ENCODE measurements at places on chromosomes 13 and 19.

DNA sequence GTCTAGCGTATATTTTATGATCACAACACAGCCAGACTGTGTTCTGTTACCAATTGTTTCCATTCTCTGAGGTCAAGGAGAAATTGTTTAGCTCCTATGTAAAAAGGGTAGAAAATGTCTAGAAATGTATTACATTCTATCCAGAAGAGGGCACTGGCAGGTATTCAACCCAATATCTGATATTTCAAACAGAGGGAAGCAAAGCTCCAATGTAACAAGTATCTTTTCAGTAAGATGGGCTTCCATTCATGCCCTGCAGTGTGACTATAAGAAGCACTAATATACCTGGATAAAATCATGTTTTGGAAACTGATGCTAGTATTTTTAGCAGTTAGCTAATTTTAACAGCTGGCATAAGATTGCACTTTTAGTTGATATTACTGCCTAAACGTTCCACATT lies 312.7 kb downstream of the FGF14 start:
- no peak for DNase-seq

DNA sequence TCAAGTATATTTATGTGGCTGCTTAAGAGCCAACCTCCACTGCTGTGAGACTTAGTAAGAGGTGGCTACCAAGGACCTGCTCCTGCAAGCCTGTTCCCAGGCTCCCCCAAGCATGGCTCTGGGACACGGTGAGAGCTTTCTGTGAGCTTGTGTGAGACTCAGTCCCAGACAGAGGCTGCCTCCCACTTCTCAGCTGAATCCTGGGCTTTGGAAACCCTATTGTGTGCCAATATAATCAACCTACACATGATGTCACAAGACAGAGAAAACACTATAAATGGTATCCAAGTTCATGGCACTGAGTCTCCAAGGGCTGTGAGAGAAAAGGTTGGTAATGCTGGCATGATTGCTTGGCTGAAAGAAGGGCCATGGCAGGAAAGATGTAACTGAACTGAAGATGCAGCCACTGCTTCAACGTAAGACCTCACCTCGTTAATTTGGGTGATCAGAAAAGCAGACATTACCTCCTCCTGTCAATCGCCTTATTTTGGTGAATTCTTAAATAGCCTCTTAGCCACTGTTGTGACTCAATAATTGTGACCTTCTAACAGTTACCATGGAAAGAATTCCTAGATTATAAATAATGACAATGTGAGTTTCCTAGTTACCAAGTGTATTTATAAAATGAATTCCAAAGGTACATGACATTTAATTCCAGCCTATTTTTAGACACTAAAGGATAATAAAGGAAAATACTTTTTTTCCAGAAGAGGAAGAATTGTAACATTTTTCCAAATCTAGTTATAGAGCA lies 332.0 kb downstream of the IRS2 start:
- no peak for DNase-seq

- DNase-seq: no peak
These were observed 360 bp downstream of the DDX39A start for GRCh38 chr19:14418856-14419105.

DNA sequence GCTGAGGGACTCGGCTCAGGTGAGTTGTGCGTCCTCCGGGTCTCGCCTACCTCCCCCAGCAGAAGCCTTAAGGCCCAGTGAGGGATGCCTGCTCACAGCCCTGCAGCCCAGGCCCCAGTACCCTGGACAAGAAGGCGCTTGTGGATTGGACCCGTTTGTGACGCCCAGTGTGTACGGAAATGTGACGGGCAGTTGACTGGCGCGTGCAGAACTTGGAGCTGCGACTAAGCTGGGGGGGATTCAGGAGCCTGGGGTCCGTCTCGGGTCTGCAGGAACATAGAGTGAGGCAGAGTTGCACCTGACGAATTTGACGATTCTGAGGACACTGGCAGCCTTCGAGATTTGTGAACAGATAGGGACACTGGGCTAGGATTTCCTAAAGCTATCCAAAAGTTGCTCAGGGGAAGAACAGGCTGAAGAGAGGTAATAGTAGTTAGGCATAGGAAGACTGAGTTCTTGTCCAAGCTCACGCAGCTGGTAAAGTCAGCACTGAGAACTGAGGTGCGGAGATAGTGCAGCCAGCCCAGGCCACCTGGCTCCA lies 519 bp downstream of the ZNF551 start:
- DNase-seq: no peak

GRCh38 chr13:50942630-50943311 lies 33.2 kb downstream of the RNASEH2B start:
- DNase-seq: no peak

DNA sequence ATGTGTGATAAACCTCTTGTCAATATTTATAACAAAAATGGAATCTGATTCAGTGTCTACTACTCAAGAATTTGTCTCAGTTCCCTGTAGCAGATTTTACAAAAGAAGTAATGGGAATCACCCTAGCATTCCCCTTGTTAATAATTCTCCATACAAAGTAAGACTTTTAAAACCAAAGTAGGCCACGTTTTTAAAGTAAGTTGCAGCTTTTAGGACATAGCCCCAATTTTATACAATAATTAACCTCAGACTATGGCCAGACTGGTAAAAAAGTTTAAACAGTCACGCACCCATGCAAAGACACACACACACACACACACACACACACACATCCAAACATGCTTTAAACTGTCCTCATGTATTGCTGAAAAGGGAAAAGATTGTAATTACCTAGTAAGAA lies 589.9 kb downstream of the PCDH9 start:
- DNase-seq: no peak

- no peak for DNase-seq
These were observed 8.3 kb downstream of the LSR start for GRCh38 chr19:35257113-35257461.

All from non-pigmented ciliary epithelial cell (primary cell).